Stimulated activated CD4-positive, alpha-beta T cell treated with anti-CD3 and anti-CD28 coated beads, Interleukin-2, amount 100 ng/mL, for 24 hours (primary cell): ENCODE measurements at places on chromosomes 7 and 10.

DNA sequence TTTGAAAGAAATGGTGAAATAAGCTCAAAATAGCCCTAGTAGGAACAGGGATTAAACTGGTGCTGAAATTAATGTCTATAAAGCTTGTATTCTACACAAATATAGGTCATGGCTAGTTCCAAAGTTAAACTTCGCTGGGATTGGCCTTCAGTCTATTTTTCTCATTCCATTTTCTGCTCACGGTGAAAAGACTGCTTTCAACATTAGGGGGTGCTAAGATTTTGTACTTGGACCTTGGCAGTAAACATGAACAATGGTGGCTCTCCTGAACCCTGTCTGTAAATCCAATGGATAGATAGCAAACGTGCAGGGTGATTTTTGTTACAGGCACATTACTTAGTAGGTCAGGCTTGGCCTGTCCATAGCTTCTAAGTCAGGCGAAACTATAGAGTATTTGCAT is 36.0 kb upstream of the RSU1 start:
- DNase-seq: no peak

GRCh38 chr10:1488970-1489548 is 248.3 kb downstream of the ADARB2 start:
- no peak for DNase-seq

DNA sequence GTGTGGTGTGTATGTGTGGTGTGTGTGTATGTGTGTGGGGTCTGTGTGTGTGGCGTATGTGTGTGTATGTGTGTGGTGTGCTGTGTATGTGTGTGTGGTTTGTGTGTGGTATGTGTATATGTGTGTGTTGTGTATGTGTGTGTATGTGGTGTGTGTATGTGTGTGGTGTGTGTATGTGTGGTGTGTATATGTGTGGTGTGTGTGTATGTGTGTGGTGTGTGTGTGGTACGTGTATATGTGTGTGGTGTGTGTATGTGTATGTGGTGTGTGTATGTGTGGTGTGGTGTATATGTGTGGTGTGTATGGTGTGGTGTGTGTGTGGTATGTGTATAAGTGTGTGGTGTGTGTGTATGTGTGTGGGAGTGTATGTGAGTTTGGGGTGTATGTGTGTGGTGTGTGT is 428.7 kb downstream of the PAXIP1 start:
- no peak for DNase-seq

- DNase-seq: no peak
Measured at GRCh38 chr10:44947371-44948152, 12.0 kb upstream of the RASSF4 start.

DNA sequence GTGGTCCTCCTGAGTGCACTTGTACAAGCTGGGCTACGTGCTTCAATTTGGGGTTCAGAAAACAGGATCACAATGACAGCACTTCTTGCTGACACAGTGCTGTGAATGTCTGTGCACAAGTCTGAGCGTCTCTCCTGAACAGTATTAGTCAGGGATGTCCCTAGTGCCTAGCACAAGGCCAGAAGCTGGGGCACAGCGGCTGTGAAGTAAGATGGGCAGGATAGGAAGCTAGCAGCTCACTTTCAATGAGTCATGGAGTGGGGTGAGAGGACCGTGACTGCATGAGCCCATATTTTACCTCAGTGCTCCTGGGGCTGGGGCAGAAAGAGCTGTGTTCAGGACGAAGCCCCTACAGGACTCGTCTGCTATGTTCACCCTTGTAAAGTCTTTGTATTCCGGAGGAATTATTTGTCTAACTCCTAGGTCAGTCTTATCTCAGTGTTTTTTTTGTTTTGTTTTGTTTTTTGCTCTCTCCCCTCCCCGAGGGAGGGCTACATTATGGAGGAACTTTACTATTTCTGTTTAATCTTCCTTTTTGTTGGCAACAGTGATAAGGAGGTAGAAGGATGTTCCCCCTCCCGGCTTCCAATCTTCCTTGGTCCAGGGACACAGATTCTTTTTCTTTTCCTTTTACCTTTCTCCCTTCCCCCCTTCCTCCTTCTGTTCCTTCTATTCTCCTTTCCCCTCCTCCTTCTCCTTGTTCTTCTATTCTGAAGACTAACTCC is 2.8 kb upstream of the LRMDA start:
- no peak for DNase-seq

- no peak for DNase-seq
Measured at GRCh38 chr10:113058523-113059370, 108.7 kb downstream of the TCF7L2 start.

DNA sequence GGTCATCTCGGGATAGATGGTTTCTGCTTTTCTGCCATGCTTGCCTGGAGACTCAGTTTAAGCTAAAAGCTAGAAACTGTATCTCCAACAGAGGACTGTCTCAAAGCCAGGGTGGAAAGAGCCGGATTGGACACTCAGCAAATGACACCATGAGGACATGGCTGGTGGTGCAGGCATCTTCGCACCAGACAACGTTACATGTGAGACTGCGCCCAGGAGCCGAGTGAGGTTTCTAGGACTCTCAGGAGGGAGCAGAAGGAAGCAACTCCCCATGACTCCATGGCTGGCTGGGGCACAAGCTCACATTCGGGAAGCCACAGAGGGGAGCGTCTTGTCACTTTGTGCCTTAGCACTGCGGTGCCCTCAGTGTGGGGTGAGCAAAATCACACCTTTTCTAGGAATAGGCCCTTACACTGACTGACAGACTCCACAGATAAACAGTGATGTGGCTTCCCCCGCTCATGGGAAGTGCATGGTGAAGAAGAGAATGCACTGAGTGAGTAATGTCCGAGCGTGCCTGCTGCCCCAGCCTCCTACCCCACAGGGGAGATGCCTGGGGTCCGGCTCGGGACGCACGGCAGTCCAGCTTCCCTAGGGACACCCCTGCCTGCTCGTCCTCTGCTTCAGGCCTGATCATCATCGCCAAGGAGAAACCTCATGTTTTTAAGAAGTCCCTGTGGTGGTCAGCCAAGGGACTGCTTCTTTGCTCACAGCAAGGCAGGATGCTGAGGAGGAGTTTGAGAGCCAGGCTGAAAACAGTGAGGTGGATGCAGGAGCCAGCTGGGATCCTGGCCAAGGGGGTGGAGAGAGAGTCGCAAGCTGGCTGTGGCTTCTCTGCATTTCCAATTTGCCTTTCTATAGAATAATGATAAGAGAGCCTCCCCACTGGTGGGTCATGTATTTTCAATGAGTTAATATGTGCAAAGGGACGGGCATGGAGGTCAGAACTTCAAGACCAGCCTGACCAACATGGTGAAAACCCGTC is 52.2 kb upstream of the FXYD4 start:
- no peak for DNase-seq

GRCh38 chr10:109280837-109281236 is 642.5 kb downstream of the XPNPEP1 start:
- DNase-seq: no peak

DNA sequence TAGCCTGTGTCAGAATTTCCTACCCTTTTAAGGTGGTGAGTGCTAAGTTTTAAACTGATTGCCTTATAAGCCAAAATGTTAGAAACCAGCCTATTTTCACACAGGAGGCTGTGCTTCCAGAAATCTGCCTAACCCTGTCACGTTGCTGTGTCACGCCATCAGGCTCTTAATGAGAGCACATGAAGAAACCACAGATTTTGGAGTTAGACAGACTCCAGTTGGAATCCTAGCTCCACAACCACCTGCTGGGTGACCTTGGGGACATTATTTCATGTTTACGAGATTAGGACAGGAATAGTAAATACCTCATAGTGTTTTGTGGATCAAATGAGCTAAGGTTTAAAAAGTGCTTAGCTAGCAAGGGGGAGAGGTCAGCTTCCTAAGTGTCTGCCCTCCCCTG is 321.8 kb downstream of the DPP6 start:
- DNase-seq: no peak

DNA sequence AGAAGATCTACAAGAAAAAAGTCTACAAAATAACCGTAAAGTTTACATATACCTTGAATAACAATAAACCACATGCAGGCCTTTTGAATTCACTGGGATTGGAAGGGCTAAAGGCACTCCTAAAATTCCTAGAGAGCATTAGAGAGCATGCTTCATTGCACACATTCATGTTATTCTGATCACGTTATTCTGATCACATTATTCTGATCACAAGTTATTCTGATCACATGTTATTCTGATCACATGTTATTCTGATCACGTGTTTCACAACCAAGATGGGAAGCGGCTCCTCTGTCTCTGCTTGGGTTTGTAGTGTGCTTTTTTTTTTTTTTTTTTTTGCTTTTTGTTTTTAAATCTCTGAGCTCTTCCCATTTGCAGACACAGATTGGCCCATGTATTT is 20.5 kb downstream of the ADARB2 start:
- DNase-seq: no peak

DNA sequence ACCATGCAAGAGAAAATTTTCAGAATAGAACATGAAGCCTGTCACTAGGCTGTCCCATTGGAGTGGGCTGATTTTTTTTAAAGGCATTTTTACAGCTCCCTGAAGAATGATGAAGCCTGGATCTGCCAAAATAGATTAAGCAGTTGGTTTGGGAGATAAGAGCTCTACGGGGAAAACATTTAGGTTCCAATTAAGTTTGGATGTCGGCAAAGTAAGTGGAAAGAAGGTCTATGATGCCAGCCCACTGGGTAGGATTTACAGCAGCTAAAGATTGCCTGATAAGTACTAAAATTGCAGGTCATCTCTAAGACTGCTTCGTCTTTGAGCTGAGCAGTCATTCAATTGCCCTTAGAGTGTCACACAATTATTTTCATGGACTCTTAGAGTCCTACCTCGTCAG is 939.2 kb upstream of the CELF2 start:
- DNase-seq: no peak

DNA sequence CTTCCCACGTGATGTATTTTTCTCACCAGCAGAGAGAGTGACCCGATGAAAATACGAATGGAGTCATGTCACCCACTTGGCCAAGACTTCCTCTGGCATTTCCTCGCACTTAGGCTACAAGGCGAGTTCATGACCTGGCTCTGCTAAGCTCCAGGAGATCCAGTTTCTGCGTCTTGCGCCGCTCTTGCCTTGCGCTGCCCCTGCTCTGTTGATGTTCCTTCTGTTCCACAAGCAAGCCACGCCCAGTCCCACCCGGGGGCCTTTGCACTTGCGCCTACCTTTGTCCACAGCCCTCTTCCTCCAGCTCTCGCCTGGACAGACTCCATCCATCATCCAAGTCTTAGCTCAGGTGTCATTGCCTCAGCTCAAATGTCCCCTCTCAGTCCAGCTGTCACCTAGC is 116.3 kb upstream of the SHH start:
- DNase-seq: no peak
